NB4 (cell line): ENCODE measurements at places on chromosomes 1 and 21.

GRCh38 chr1:117093091-117093534, 28.4 kb downstream of the TRIM45 start:
- no peak for DNase-seq

GRCh38 chr1:61287734-61288133, 205.4 kb downstream of the NFIA start:
- no peak for DNase-seq

- peak; percentile 26 for DNase-seq
These were observed 17.7 kb downstream of the NMNAT1 start for GRCh38 chr1:9960706-9961562.

GRCh38 chr1:113091988-113092594, 19.1 kb downstream of the LRIG2 start:
- no peak for DNase-seq

- no peak for DNase-seq
These were observed 41.5 kb upstream of the SDC3 start for GRCh38 chr1:30950053-30950452.

GRCh38 chr1:27787895-27788294, 14.9 kb downstream of the STX12 start:
- no peak for DNase-seq

GRCh38 chr1:50710099-50710498, 250.0 kb downstream of the FAF1 start:
- no peak for DNase-seq

DNA sequence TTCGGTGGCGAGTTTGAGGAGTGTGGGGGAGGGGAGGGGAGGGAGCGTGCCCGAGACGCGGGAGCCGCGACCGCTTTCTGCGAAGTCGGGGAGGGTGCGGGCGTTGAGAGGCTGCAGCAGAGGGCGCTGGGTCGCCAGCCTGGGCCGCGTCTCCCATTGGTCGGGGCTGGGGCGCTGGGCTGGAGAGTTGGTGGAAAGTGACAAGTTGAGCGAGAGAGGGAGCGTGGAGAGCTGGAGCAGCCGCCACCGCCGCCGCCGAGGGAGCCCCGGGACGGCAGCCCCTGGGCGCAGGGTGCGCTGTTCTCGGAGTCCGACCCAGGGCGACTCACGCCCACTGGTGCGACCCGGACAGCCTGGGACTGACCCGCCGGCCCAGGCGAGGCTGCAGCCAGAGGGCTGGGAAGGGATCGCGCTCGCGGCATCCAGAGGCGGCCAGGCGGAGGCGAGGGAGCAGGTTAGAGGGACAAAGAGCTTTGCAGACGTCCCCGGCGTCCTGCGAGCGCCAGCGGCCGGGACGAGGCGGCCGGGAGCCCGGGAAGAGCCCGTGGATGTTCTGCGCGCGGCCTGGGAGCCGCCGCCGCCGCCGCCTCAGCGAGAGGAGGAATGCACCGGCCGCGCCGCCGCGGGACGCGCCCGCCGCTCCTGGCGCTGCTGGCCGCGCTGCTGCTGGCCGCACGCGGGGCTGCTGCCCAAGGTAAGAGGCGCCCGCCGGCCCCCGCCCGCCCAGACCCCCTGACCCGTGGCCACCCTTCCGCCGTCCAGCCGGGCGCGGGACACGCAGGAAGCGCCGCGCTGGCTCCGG, at the start of gene ROR1:
Gene ROR1, plus strand, starts transcription at position 203 of the 802 bp plus-strand sequence.
- DNase-seq = peak; percentile 21

- no peak for DNase-seq
These were observed 57.4 kb downstream of the SLX9 start for GRCh38 chr21:44996983-44997936.

- DNase-seq = no peak
These were observed 459.3 kb upstream of the ADAMTS5 start for GRCh38 chr21:27426196-27426595.

- DNase-seq = peak; percentile 95
These were observed 131.9 kb downstream of the AK5 start for GRCh38 chr1:77413541-77414335.
